ENCODE measurements at places on chromosomes 1 and 21. TPM values are rescaled to one million over a fixed set of nuclear protein-coding genes. Genes with fewer than 3 reads are reported as not detected.
A peak's percentile ranks its signal among the peaks of the same experiment; 100 is the strongest.

DNA sequence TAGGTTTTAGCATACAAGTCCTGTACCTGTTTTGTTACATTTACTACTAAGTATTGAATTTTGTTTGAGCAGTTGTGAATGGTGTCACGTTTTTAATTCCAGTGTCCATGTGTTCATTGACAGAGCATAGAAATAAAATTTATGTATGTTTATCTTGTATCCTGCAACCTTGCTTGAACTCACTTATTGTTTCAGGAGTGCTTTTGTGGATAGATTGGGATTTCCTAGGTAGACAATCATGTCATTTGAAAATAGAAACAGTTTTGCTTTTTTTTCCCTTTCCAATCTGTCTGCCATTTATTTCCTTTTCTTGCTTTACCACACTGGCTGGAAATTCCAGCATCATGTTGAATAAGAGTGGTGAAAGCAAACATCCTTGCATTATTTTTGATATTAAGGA lies 15.0 kb upstream of the ABCG1 start:
- H3K27me3 ChIP-seq = peaks cover 15% of the 10 kb centered on the region
- H3K4me3 ChIP-seq = no peak overlapping the region
- no peak for DNase-seq
- H3K36me3 ChIP-seq = peaks cover 2% of the 10 kb centered on the region
- peaks cover 22% of the 10 kb centered on the region for H3K4me1 ChIP-seq
- no peak overlapping the region for H3K27ac ChIP-seq

GRCh38 chr1:85028151-85028550 lies 20.1 kb downstream of the MCOLN3 start:
- H3K27me3 ChIP-seq = peaks cover 2% of the 10 kb centered on the region
- no peaks in the 10 kb centered on the region for H3K36me3 ChIP-seq
- H3K4me3 ChIP-seq = no peak overlapping the region
- H3K4me1 ChIP-seq = peaks cover 10% of the 10 kb centered on the region
- DNase-seq = no peak

The SERINC2 gene
- total RNA-seq = 0.13 TPM

The UQCRHL gene
- total RNA-seq = 2.4 TPM

DNA sequence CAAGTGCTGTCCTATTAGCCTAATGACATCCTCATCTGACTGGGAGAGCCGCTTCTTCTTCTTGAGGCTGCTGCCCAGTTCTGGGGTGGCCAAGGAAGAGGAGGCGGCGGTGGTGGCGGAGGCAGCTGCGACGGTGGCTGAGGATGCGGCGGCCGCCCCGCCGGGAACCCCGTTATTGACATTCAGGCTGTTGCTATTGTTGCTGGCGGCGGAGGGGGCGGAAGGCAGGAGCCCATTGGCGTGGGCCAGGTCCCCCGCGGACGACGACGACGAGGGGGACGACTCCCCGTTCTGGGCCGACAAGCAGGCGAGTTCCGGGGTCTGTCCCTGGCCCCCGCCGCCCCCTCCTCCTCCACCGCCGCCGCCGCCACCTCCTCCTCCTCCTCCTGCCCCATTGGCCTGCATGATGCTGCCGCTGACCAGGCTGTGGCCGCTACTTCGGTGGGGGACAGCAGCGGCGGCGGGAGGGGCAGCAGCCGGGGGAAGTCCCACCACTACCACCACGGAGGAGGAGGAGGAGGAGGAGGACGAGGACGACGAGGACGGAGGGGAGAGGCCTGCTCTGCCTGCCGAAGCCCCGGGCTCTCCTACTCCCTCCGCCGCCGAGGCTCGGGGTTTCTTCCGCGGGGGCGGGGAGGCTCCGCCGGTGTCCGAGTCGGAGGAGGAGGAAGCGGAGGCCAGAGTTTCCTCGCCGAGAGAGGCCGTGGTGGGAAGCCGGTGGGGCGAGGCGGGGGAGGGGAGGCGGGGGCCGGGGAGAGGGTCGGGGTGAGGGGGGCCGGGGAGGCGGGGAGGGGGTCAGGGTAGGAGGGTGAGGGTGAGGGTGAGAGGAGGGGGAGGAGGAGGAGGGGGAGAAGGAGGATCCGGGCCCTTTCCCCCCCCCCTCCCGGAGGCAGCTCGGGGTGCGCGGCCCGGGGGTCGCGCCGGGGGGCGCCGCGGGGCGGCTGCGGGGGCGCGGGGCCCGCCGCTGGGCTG lies 610 bp downstream of the WDR26 start:
- H3K27ac ChIP-seq = peak overlapping the region; percentile 82
- peak overlapping the region; percentile 86 for H3K4me3 ChIP-seq
- peaks cover 56% of the 10 kb centered on the region for H3K4me1 ChIP-seq
- no peaks in the 10 kb centered on the region for H3K27me3 ChIP-seq

The DCST2 gene
- 0.24 TPM for total RNA-seq

GRCh38 chr1:157110003-157110402 lies 10.4 kb upstream of the ETV3L start:
- H3K4me1 ChIP-seq = peaks cover 7% of the 10 kb centered on the region
- no peaks in the 10 kb centered on the region for H3K36me3 ChIP-seq

The NMNAT2 gene
- not detected for total RNA-seq

The FAM43B gene
- not detected for total RNA-seq

The IL10 gene
- not detected for total RNA-seq

DNA sequence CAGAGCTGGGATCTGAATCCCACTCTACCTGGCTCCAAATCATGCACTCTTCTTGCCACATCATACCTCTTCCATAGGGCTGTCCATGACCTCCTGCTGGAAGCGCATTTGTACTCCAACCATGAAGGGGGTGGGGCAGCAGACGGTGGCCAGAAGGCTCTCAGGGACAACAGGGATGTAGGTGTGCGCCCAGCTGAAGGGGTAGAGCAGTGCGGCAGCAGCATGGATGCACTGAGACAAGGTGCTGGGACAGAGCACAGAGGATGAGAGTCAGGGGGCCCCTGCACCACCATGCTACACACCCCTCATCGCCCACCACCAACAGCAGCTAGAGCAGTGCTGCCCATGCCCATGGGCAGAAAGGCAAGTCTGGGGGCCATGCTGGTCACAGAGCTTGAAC lies 8.4 kb downstream of the DENND2D start:
- peaks cover 98% of the 10 kb centered on the region for H3K36me3 ChIP-seq
- H3K27ac ChIP-seq = peak overlapping the region; percentile 76
- no peak for DNase-seq
- peaks cover 98% of the 10 kb centered on the region for H3K4me1 ChIP-seq

GRCh38 chr1:248786156-248786555 lies 30.6 kb upstream of the LYPD8 start:
- H3K36me3 ChIP-seq = no peaks in the 10 kb centered on the region
- H3K27me3 ChIP-seq = no peaks in the 10 kb centered on the region
- H3K27ac ChIP-seq = no peak overlapping the region
- no peaks in the 10 kb centered on the region for H3K4me1 ChIP-seq
- no peak for DNase-seq

The FAM110D gene
- not detected for total RNA-seq

The ERG gene
- total RNA-seq = not detected

The SYNJ1 gene
- 21.8 TPM for total RNA-seq

DNA sequence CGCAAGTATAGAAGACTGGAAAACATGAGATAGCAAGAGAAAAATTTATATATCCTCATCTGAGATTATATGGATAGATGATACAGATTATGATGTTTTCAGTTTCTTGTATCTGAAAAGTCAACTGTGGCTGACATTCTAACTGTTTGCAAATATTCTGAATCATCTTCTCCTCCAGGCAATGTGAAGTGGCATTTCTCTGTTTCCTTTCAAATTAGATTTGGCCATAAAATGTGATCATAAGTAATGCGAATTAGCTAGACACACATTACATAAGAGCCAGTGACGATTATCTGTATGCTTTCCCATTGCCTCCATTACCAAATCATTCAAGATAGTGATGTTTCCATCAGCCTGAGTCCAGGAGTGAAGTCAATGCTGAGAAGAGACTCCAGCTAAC lies 265.2 kb downstream of the BRINP3 start:
- no peaks in the 10 kb centered on the region for H3K27me3 ChIP-seq
- no peaks in the 10 kb centered on the region for H3K36me3 ChIP-seq
- H3K4me3 ChIP-seq = no peak overlapping the region
- H3K27ac ChIP-seq = no peak overlapping the region

GRCh38 chr21:36926989-36927718 lies 39.3 kb downstream of the HLCS start:
- H3K27ac ChIP-seq = no peak overlapping the region
- no peaks in the 10 kb centered on the region for H3K27me3 ChIP-seq
- no peak overlapping the region for H3K4me3 ChIP-seq
- no peaks in the 10 kb centered on the region for H3K4me1 ChIP-seq
- DNase-seq = no peak
- H3K36me3 ChIP-seq = no peaks in the 10 kb centered on the region

DNA sequence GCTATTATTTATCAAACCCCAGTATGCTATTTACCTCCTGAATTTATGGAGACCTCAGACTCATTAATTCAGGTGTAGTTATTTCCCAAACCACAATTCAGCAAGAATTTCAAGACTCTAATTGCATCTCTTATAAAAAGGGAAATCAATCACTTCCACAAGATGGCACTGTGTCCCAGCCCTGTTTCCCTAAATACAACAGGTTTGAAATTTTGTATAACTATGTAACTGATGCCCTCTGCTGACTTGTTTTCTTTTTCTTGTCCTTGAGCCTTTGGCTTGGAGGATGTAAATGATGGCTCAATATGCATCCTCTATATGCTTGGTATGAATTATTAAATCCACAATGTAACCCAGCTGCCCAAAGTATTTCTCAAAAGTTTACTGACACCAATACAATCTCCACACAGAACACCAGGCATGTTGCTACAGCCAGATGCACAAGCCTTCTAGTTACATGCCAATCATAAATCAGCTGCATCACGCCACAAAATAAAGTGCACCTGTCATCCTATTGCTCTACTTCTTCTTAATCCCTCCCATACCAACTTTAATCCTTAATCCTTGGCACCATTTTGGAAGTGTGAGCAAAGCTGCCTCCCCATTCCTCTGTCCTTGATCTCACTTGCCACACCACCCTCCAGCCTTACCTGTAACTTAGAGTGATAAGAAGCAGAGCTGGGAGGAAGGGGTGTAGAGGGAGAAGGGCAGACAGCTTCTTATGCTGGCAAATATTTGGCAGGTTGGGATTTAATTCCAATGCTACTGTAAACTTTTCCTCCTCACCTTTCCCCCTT lies 9.0 kb downstream of the C1orf105 start:
- H3K36me3 ChIP-seq = no peaks in the 10 kb centered on the region
- no peak overlapping the region for H3K27ac ChIP-seq
- peak; percentile 71 for DNase-seq
- H3K27me3 ChIP-seq = no peaks in the 10 kb centered on the region
- no peak overlapping the region for H3K4me3 ChIP-seq

- no peak for DNase-seq
- H3K36me3 ChIP-seq = no peaks in the 10 kb centered on the region
- H3K4me3 ChIP-seq = no peak overlapping the region
- no peak overlapping the region for H3K27ac ChIP-seq
- no peaks in the 10 kb centered on the region for H3K4me1 ChIP-seq
Observed at GRCh38 chr21:26448751-26449150, 124.3 kb downstream of the CYYR1 start.

DNA sequence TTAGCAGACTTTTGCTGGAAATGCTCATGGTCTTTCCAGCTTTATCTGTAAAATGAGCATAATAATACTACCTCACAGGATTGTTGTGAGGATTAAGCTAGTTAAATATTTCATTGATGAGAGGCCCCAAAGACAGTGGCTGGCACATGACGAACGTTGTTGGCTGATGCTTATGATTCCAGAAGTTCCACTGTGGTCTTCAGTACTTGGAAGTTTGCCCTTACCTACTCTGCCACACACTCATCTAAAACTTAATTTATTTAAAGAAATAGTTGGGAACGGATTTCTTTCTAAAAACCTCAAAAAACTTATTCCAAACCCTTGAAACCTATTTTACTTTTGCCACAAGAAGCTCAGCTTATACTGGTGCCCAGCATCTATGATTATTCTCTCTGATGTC lies 170.7 kb downstream of the DHRS3 start:
- no peaks in the 10 kb centered on the region for H3K27me3 ChIP-seq
- H3K4me1 ChIP-seq = peaks cover 87% of the 10 kb centered on the region
- H3K36me3 ChIP-seq = peaks cover 66% of the 10 kb centered on the region
- DNase-seq = no peak
- no peak overlapping the region for H3K27ac ChIP-seq

The ERMAP gene
- total RNA-seq = 6.0 TPM

The CELA3A gene
- not detected for total RNA-seq

DNA sequence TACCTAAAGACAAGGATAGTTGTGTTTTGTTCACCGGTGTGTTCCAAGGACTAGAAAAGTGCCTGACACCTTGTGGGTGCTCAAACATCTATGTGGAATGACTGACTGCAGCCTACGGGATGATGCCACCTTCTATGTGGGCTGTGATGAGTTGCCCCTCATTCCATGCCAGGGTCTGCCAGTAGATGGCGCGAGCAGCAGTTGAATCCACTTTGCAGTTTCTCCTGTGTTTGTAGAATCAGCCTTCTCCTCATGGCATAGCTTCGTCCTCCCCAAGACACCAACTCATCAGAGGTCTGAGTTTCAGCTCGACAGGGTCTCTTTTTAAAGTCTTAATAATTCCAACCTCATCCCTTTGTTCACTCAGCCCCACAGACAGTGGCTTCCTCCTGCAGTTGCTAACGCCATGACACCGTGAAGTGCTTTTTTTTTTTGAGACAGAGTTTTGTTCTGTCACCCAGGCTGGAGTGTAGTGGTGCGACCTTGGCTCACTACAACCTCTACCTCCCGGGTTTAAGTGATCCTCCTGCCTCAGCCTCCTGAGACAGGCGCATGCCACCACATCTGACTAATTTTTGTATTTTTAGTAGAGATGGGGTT lies 133.7 kb downstream of the CAPN8 start:
- DNase-seq = peak; percentile 65
- H3K4me1 ChIP-seq = no peaks in the 10 kb centered on the region
- H3K4me3 ChIP-seq = no peak overlapping the region
- no peaks in the 10 kb centered on the region for H3K36me3 ChIP-seq
- no peak overlapping the region for H3K27ac ChIP-seq

The RGS1 gene
- total RNA-seq = 15.7 TPM

- DNase-seq = no peak
- H3K4me1 ChIP-seq = no peaks in the 10 kb centered on the region
- no peak overlapping the region for H3K27ac ChIP-seq
- H3K36me3 ChIP-seq = no peaks in the 10 kb centered on the region
Observed at GRCh38 chr1:85453640-85454194, 11.2 kb downstream of the DDAH1 start.

DNA sequence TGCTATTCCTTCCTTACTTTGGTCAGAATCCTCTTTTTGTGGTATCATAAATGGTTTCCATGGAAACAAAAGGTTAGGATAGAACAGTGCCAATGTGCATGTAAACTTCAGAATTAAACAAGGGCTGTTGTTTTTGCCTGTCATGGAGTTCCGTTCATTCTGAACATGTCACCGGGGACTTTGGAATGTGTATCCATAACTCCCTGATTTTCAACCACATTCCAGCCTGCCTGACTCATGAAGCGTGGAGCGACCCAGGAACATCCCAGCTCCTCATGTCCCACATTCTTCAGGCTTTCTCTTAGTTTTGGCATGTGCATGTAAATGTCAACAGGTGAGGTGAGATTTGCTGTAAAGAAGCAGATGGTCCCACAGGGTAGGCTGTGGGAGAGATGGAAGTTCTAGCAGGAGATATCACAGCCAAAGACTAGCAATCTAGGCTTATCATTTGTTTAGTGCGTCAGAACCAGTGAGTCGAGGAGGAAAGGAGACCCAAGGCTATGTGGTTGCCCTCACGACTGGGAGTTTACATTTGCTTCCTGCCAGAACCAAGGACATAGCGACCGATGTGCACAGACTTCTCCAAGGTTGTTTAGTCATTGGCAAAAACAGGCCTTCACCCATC lies 23.0 kb upstream of the DNAJC11 start:
- H3K27me3 ChIP-seq = no peaks in the 10 kb centered on the region
- H3K4me1 ChIP-seq = no peaks in the 10 kb centered on the region
- no peak overlapping the region for H3K27ac ChIP-seq
- DNase-seq = no peak
- no peaks in the 10 kb centered on the region for H3K36me3 ChIP-seq
- H3K4me3 ChIP-seq = no peak overlapping the region

GRCh38 chr1:164515711-164516331 lies 43.2 kb upstream of the PBX1 start:
- no peaks in the 10 kb centered on the region for H3K4me1 ChIP-seq
- no peak for DNase-seq
- no peak overlapping the region for H3K4me3 ChIP-seq
- no peak overlapping the region for H3K27ac ChIP-seq

Data from activated CD8-positive, alpha-beta T cell treated with anti-CD3 and anti-CD28 coated beads, Interleukin-2, amount 10 ng/mL, durations not matched to agents 7 days and 5 days (primary cell).